HT-29 (cell line): ENCODE measurements at places on chromosomes 4 and X. TPM values are rescaled to one million over a fixed set of nuclear protein-coding genes. Genes with fewer than 3 reads are reported as not detected.

Gene PABPC1L2A
- total RNA-seq = not detected in 2 replicates

Gene MAGED4B
- total RNA-seq = not detected in 2 replicates

Gene FAM156B
- 28.7 and 36.4 TPM in 2 replicates for total RNA-seq

Gene VSIG1
- total RNA-seq = 0.26 TPM in 1 of 2 replicates, not detected in the other

Gene AMOT
- 0.13 and 0.25 TPM in 2 replicates for total RNA-seq

Gene DMRTC1B
- not detected in 2 replicates for total RNA-seq

Gene CT55
- not detected in 2 replicates for total RNA-seq

Gene SPANXN3
- total RNA-seq = not detected in 2 replicates

Gene MTCP1
- 2.7 and 8.0 TPM in 2 replicates for total RNA-seq

Gene HELT
- not detected in 2 replicates for total RNA-seq

Gene PAGE5
- total RNA-seq = 0.57 TPM in 1 of 2 replicates, not detected in the other
